GM04504 (cell line): ENCODE measurements at places on chromosomes 6 and 20.

GRCh38 chr6:56772737-56773184 is 130.1 kb upstream of the DST start:
- DNase-seq = peak; percentile 58

DNA sequence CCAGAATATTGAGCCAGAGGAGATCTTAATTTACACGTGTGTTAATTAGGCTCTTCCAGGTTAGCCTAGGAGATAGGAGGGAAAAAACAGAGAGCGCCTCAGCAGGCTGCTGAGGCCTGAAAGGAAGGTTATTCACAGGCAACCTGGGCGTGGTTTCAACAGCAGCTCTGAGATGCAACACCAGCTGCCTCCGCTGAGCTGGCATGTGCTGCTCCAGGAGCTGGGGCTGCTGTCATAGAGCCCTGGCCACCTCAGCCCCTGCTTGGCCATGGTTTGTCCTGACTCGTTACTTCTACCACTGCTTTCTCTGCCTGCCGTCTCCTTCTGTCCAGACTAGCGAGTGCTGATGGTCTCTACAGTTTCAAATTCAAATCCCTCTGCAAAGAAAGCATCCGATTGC is 32.4 kb upstream of the RPP40 start:
- no peak for DNase-seq

DNA sequence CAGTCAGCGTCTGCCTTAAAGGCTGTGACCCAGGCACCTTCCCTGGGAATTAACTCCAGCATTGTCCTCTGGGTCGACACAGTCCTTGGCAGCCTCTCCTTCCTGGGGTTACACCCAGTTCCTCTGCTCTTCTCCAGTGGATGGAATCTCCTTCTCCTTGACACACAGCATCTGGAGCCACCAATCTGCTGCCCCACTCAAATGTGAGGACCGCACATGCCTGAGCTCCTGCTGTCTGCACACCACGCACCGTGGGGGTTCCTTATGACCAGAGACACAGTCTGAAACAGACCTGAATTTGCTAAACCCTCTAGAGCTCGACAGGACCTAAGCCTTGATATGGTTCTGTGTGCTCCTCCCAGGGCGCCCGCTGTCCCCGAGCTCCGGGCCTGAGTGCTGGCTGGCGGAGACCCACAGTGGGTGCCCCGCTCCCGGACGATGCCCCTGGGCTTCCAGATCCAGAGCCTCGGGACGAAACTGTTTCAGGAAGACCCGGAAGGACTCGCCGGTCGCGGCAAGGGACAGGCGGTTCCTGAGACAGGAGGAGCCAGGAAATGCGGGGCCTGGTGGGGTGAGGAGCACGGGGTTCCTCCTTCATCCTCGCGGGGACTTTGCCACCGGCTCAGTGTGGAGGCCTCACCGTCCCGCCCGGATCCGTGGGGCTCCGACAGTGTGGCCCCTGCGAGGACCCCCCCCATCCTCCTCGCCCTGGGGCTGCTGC is 2.5 kb upstream of the RAET1G start:
- no peak for DNase-seq

- no peak for DNase-seq
Observed at GRCh38 chr20:23120936-23121750, 35.0 kb upstream of the CD93 start.

DNA sequence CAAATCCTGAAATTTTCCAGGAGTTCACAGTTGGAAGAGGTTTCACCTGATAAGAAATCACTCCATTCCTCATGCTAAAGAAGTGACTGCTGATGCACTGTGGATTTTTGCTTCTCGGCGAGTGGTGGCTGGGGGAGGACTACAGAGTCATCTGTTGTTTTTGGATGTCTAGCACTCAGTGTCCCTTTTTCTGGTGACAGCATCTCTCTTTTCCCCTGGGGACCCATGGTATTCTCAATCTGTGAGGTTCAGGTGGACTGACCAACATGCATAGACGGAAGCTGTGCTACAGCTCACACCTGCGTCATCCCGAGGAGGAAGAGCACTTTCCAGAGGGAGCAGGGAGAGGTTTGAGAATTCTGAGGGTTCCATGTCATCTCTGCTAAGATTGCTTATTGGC is 42.7 kb upstream of the ZNF831 start:
- no peak for DNase-seq

GRCh38 chr20:63636752-63637628 is 10.1 kb upstream of the GMEB2 start:
- DNase-seq = no peak

- peak; percentile 35 for DNase-seq
Observed at GRCh38 chr6:161422710-161423680, 149.1 kb upstream of the AGPAT4 start.

DNA sequence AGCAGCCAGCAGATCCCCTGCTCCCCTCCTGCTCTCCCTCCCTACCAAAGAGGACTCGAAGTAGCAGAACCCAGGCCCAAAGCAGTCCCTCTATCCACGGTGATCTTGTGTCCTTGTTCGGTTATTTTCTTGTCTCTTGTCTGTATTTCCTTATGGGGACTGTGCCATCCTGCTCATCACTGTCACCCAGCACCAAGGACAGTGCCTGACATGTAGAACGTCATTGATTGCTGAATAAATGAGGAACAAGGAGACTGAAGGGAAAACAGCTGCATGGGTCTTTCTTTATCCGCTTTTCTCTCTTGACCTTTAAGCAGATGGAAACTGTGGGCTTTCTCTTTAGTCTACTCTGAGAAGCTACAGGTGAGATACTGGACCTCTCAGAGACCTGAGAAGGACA is 29.4 kb upstream of the ZNF831 start:
- no peak for DNase-seq

DNA sequence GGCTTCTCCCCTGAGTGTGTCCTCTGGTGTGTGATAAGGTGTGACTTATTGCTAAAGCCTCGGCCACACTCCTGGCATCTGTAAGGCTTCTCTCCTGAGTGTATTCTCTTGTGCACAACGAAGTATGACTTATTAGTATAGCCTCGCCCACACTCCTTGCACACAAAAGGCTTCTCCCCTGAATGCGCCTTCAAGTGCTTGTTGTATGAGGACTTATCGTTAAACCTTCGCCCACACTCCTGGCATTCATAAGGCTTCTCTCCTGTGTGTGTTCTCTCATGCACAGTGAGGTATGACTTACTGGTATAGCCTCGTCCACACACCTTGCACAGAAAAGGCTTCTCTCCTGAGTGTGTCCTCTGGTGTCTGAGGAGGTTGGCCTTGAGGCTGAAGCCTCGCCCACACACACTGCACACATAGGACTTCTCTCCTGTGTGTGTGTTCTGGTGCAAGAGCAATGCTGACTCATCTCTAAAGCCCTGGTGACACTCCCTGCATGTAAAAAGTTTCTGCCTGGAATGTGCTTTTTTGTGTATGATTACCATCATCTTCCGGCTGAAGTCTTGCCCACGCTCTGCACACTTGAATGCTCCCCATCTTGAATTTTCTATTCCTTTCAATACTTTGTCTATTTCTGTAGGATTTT is 20.4 kb downstream of the ZNF337 start:
- DNase-seq = no peak

- DNase-seq = no peak
Observed at GRCh38 chr6:29943053-29943966, 978 bp downstream of the HLA-A start.

DNA sequence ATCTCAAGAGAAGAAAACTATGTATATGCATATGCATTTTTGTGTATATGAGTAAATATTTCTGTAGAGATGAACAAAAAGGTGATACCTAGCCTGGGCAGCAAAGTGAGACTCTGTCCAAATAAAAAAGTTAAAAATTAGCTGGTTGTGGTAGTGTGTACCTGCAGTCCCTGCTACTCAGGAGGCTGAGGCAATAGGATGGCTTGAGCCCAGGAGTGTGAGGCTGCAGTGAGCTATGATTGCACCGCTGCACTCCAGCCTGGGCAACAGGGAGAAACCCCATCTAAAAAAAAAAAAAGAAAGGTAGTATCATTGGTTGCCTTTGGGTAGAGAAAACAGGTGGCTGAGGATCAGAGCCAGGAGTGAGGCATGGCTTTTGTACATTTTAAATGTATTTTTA is 50.9 kb downstream of the KLHL31 start:
- DNase-seq = no peak

DNA sequence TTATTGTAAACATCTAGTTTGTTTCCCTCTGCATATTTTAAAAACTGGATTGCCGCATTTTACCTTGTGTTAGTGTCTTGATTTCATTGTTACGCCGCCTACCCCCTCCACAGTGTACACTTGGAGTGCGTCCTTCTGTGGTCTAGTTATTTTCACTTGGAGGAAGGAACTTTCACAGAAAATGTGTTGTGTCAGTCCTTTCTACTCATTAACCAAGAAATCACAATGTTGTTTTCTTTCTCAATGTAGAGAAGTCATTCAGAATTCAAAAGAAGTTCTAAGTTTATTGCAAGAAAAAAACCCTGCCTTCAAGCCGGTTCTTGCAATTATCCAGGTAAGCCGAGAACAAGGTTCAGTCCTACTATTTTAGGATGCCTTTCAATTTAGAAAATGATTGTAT is 10.3 kb downstream of the MTHFD1L start:
- DNase-seq = no peak

DNA sequence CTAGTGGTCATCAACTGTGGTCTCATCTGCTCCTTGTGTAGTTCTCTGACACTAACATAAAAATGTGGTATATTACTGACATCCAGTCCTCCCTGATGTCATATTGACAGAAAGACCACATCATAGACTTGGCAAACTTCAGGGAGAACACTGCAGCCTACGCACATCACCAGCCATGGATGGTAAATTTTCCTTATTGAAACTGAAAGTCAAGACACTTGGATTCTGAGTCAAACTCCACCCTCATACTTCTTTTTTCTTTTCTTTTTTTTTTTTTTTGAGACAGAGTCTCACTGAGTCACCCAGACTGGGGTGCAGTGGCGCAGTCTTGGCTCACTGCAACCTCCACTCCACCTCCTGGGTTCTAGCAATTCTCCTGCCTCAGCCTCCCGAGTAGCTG is 25.4 kb downstream of the NDRG3 start:
- DNase-seq = no peak

DNA sequence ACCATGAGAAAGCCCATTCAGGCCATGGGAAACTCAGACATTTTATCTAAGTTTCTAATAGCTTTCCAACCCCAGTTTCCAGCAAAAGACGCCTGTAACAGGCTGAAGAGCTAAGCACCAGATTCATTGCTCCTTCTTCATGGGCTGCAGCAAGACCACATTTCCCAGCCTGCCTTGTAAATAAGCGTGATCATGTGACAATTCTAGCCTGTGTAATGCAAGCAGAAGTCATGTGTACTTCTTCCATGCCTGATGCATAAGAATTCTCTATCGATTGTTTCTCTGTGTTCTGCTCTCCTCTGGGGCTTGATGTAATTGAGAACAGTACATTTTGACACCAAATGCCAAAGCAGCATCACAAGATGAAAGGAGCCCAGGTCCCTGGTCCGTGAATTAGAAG is 6.8 kb downstream of the PCSK2 start:
- DNase-seq = no peak

- peak; percentile 90 for DNase-seq
Observed at GRCh38 chr6:54335871-54336270, 27.6 kb downstream of the TINAG start.

GRCh38 chr6:37743926-37744325 is 46.2 kb upstream of the MDGA1 start:
- no peak for DNase-seq

GRCh38 chr6:11188161-11188915 is 44.1 kb downstream of the NEDD9 start:
- DNase-seq = no peak

GRCh38 chr6:168525114-168525513 is 84.1 kb downstream of the SMOC2 start:
- no peak for DNase-seq

DNA sequence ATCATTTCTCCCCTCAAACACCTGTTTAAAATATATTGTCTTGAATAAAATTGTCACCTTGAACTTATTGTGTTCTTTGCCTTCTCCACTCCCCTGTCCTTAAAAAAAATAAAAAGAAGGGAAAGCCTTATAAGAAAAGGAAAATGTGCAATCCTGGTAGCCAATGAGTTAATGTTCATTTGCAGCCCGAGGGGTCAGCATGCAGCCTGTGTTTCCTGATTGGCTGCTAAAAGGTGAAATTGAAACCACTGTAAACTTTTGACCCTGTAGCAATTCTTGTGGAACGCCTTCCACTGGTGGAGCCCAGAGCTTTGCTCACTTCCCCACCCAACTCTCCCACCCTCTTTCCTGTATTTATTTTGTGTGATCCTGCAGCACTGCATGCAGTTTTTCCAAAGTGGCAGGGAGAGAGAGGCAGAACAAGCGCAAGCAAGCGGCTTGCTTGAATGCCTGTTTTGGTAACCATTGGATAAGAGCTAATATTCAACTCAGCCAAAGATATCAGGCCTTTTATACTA is 74.9 kb downstream of the NCOA3 start:
- DNase-seq = peak; percentile 53

GRCh38 chr20:50318710-50319109 is 128.1 kb downstream of the CEBPB start:
- no peak for DNase-seq

GRCh38 chr6:52417675-52418111 is 2.4 kb upstream of the EFHC1 start:
- DNase-seq = no peak

- DNase-seq = no peak
Observed at GRCh38 chr6:134002821-134003220, 49.6 kb downstream of the SLC2A12 start.

- DNase-seq = no peak
Observed at GRCh38 chr6:169960003-169960344, 208.6 kb downstream of the ERMARD start.

GRCh38 chr6:29961966-29962365 is 19.6 kb downstream of the HLA-A start:
- no peak for DNase-seq

- DNase-seq = no peak
Observed at GRCh38 chr20:13331536-13331935, 110.5 kb downstream of the ISM1 start.

DNA sequence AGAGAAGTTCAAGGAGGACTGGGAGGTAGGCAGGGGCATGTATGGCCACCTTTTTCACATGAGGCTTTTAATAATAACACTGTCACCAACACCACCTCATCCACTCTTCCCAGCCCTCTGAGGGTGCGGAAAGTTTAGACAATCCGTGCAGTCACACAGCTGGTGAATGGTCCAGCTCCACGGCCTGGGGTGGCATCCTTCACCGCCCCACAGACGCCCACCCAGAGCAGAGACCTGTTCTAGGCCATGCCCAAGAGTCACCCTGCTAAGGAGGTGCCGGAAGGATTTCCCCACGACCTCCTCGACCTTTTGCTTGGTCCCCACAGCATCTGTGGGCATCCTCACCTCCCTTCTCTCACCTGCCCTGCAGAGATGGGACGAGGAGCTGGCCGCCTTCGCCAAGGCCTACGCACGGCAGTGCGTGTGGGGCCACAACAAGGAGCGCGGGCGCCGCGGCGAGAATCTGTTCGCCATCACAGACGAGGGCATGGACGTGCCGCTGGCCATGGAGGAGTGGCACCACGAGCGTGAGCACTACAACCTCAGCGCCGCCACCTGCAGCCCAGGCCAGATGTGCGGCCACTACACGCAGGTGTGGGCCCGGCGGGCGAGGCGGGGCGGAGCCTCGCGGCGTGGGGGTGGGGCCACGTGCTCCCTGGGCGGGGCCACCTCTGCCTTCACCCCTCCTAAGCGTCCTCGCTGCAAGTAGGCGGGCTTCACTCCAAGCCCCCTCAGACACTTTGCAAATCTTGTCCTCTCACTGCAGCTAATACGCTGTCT is 4.4 kb downstream of the PI16 start:
- no peak for DNase-seq
